T follicular helper cell (primary cell): ENCODE measurements at places on chromosomes 3 and 15.

GRCh38 chr3:172511783-172512762 is 11.2 kb downstream of the TNFSF10 start:
- DNase-seq: peak; percentile 17

DNA sequence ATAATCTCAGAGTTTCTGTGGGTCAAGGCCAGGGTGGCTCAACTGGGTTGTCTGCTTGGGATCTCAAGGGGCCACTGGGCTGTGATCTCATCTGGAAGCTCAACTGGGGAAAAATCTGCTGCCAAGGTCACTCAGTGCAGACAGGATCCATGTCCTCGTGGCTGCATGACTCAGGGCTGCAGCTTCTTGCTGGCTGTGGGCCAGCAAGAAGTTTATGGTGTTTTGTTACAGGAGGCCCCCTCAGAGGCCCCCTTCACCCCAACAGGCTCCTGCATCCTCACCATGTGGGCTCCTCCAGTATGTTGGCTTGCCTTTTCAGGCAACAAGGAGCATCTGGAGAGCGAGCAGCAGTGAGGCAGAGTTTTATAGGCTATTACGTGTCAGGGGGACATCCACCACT is 14.6 kb downstream of the OCA2 start:
- DNase-seq: no peak

- no peak for DNase-seq
Observed at GRCh38 chr3:197782230-197782629, 8.8 kb upstream of the LRCH3 start.

GRCh38 chr3:137012097-137012501 is 54.3 kb downstream of the IL20RB start:
- no peak for DNase-seq

GRCh38 chr3:83457551-83457950 is 1501.2 kb upstream of the CADM2 start:
- DNase-seq: no peak

DNA sequence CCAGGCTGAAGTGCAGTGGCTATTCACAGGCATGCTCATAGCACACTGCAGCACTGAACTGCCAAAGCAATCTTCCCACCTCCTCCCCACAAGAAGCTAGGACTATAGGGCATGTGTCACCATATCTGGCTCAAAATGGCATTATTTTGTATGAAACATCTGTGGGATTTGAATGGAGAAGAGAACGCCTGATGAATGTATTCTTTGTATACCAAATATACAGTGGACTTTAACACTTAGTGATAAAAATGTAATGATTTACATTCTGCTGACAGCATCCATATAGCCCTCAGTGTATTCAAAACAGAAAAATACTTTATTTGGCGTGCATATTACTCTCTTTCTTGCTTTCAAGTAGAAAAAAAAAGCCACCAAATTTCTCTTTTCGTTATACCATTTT is 257.8 kb downstream of the FOXP1 start:
- DNase-seq: no peak

DNA sequence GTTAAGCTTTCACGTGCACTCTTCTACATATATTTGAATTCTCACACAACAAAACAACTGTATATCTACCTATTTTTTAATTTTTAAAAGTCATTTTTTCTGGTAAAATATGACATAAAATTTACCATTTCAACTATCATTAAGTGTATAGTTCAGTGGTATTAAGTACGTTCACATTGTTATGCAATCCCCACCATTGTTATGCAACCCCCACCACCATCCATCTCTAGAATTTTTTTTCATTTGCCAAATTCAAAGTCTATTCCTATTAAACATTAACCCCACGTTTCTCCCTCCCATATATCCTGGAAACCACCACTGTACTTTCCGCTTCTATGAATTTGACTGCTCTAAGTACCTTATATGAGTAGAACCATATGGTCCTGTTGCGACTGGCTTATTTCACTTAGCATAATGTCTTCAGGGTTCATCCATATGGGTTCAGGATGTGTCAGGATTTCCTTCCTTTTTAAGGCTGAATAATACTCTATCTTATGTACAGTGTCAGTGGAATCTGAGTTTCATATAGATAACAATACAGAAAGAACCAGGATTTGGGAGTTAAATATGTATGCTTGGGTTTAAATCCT is 279.2 kb downstream of the DOCK3 start:
- DNase-seq: no peak

GRCh38 chr3:129211772-129212171 is 28.1 kb upstream of the CNBP start:
- no peak for DNase-seq

GRCh38 chr3:161339517-161340500 is 31.5 kb downstream of the SPTSSB start:
- no peak for DNase-seq

- no peak for DNase-seq
Observed at GRCh38 chr3:40255532-40255931, 54.0 kb upstream of the EIF1B start.

DNA sequence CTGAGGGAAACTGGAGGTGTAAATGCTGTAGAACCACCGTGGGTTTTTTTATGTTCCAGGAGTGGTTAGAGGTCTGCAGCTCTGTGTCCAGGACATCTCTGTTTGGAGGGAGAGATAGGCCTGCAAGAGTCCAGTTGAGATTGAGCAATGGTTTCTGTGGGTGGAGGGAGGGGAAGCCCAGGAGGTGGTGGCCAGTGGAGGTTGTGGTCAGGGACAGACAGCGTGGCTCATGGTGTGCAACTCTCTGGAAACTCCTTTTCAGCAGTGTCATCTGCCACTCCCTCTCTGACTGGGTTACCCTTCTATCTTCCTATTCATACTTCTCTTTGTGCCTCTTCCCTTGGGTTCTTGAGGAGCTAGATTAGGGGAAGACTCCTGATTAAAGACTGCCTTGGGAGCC is 9.6 kb downstream of the XCR1 start:
- no peak for DNase-seq

- no peak for DNase-seq
Observed at GRCh38 chr3:38805765-38806386, 10.1 kb downstream of the SCN10A start.
